ENCODE measurements at places on chromosomes 6 and 20.

- no peak for DNase-seq
Measured at GRCh38 chr20:31811796-31812728, 7.1 kb upstream of the MYLK2 start.

DNA sequence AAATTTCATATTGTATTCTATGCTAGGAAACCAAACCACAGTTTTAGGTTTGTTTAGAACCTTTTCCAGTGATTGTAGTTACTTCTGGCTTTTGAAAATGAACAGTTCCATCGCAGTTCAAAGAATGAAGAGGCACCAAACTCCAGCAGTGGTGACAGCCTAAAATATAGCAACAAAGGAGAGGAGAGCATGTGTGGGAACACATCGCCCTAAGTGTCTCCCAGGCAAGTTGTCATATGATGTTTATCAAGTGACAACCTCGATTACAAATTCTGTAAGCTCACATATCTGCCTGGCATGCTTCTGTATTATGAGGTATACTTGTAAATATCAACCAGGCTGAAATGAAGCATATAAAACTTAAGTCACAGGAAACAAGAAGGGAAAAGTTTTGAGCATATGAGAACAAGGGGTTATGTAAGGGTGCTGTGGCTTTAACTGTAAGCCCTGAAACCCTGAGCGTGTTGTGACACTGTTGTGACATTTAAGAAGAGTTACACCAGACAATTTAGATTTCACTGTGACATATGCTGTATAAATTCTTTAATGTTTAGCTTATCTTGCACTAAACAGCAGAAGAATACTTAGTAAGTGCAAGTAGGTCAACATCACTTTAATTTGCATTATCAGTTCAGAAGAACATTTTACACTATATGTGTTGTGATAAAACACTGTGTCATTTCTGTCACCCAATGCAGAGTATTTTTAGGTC, 29.1 kb upstream of the FBXL4 start:
- DNase-seq: no peak

DNA sequence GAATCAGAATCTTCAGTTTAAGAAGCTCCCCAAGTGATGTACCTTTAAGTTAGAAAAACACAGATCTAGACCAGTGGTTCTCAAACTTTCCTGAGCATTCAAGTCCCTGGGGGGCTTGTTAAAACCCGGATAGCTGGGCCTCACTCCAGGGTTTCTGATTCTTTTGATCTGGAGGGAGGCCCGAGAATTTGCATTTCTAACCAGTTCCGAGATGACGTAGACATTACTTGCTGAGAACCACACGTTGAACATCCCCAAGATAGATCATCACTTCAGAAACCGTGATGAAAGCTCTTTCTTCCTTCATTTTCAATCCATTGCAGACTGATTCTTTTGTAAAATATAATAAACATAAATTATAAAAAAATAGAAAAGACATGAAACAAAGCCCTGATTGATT, 40.7 kb upstream of the KIF16B start:
- no peak for DNase-seq

GRCh38 chr6:79435746-79436145, 101.5 kb downstream of the LCA5 start:
- no peak for DNase-seq

DNA sequence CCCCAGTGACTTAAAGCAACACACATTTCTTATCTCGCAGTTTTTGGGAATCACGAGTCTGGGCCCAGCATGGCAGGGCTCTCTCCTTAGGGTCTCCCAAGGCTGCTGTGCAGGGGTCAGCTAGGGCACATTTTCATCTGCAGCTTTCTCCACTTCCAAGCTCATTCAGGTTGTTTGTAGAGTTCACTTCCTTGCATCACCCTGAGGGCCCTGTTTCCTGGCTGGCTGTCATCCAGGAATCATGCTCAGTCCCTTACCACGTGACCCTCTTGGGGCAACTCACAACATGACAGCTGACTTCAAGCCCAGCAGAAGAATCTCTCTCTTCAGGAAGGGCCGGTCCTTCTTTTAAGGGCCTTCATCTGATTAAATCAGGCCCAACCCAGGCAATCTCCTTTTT, 21.3 kb downstream of the SNAP25 start:
- DNase-seq: no peak

GRCh38 chr6:111478064-111478476, 4.9 kb downstream of the REV3L start:
- DNase-seq: no peak

- DNase-seq: no peak
Measured at GRCh38 chr20:6827472-6827871, 60.0 kb downstream of the BMP2 start.

GRCh38 chr20:25052255-25053194, 5.4 kb downstream of the ACSS1 start:
- DNase-seq: no peak
